Stimulated activated CD4-positive, alpha-beta T cell treated with anti-CD3 and anti-CD28 coated beads, Interleukin-4, amount 100 ng/mL, for 1 hour (primary cell): ENCODE measurements at places on chromosomes 4 and X.
A peak's percentile ranks its signal among the peaks of the same experiment; 100 is the strongest.

DNA sequence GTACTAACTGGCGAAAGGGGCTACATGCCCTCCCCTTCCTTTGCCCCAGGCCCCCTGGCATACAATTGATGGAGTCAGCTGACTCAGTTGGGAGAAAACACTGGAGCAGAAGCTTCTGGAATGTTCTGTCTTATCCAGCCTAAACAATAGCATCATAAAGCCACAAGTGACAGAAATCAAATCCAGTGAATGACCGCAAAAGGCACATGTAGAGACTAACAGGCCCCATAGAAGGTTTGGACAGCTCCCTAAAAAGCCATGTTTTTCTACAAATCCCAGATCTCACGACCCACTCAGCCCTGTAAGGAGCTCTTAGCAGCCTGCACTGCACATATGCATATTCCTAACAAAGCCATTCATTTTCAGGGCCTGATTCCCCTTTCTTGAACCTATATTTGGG is 25.1 kb downstream of the SCARB2 start:
- no peak for DNase-seq

- DNase-seq = no peak
Observed at GRCh38 chrX:78357342-78358055, 30.1 kb upstream of the CYSLTR1 start.

DNA sequence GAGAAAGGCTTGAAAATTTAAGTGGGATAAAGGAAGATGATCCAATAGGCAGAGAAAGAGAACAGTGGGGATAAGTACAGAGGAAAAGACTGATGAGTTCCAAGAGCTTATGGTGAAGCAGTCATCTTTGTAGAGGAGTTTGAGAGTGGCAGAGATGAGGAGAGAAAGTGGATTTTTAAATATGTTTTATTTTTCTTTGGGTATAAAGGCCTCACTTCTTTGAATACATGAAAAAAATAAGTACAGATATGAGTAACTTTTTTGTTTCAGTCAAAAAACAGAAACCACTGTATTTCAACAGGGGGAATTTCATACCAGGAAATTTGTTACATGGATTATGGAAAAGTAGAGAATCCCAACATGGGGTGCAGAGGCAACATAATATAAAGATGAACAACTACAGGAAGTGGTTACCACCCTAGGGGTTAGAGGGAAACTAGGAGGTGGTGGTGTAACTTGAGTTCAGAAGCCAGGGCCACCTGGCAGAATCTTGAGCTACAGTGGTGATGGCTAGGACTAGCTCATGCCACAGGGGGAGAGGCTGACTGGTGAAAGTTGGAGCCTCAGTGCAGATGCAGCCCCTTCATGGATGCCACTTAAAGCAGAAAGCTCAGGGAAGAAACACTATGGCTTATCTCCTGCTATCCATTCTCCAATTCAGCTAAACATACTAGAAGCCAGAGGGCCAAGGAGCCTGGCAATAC is 3.4 kb upstream of the CYBB start:
- no peak for DNase-seq

DNA sequence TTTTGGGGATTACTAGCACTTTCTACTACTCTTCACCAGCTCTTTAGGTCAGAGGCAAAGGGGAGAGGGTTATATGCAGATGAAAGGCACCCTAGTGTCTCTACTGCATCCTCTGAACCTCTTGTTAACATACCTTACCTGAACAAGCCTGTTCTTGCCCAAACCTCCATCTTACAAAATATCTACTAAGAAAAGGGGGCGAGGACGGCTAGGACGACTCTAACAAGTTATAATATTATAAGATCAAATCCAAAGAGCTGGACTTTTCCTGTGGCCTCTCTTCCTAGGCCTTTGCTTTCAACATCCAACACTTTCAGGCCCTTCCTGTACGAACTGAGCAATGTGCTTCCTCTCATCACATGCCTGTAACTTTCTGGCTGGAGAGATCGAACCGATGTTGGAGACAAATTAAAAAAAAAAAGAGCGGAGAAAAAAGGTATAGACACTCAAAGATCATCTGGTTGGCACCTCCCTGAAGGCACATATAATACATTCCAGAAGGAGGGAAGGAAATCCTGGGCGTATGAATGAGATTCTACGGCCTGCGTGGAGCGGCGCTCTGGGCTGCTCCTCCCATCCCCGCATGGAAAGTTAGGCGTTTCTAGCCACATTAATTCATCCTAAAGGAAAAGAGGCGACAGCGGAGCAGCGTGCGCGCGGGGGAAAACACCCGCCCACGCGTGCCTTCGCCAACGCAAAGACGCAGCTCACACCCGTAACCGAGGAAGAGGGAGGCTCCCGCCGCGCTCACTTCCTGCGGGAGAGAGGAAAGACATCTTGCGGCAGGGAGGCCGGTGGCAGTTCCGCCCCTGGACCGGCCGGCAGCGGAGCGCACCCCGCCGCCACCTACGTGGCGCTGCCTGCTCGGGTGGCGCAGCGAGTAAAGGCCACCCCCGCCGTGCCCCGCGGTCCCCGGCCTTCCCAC is 808 bp downstream of the PRDM5 start:
- DNase-seq = peak; percentile 61

DNA sequence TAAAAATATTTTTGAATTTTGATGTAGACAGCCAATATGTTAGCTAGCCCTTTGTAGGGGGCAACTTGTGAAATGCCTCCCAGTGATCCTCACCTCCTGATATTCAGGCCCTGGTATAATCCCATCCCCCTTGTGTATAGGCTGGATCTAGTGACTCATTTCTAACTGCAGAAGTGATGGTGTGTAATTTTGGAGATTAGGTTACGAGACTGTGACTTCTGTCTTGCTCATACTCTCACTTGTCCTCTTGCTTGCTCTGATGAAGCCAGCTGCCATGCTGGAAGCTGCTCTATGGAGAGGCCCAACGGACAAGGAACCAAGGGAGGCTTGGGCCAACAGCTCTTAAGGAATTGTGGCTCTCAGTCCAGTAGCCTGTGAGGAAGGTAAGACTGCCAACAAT is 61.7 kb downstream of the GPR82 start:
- DNase-seq = no peak

DNA sequence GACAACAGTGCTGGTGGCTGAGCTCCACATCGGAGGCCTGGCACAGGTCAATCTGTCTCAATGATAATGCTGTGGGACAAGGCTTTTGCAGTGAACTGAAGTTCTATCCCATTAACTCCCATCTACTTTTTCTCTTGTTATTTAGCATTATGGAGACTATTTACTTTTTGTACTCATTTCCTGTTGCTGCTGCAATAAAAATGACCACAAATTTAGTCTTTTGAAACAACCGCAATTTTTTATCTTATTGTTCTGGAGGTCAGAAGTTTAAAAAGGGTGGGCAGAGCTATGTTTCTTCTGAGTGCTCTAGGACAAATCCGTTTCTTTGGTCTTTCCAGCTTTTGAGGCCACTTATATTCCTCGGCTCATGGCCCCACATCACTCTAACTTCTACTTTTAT is 111.0 kb upstream of the PITX2 start:
- DNase-seq = no peak

DNA sequence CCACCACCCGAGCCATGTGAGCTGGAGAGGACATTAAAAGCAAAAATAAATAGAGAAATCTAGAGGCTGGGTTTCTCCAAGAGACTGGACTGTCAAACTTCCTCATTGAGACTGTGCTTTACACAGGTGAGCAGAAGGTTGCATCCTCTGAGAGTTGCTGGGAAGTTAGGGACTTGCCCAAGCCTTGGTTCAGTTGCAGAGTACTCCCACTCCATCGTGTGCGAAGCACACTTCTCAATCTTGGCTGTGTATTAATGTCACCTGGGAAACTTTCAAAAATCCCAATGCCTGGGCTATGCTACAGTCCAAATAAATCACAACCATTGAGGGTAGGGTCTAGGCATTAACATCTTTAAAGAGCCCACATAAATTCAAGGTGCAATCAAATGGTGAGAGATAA is 89.2 kb downstream of the ZNF330 start:
- DNase-seq = no peak

- DNase-seq = no peak
Observed at GRCh38 chrX:110267874-110268273, 50.0 kb downstream of the AMMECR1 start.

- no peak for DNase-seq
Observed at GRCh38 chr4:79281566-79282359, 44.1 kb downstream of the NAA11 start.
